ENCODE measurements at places on chromosomes 7 and 10.

DNA sequence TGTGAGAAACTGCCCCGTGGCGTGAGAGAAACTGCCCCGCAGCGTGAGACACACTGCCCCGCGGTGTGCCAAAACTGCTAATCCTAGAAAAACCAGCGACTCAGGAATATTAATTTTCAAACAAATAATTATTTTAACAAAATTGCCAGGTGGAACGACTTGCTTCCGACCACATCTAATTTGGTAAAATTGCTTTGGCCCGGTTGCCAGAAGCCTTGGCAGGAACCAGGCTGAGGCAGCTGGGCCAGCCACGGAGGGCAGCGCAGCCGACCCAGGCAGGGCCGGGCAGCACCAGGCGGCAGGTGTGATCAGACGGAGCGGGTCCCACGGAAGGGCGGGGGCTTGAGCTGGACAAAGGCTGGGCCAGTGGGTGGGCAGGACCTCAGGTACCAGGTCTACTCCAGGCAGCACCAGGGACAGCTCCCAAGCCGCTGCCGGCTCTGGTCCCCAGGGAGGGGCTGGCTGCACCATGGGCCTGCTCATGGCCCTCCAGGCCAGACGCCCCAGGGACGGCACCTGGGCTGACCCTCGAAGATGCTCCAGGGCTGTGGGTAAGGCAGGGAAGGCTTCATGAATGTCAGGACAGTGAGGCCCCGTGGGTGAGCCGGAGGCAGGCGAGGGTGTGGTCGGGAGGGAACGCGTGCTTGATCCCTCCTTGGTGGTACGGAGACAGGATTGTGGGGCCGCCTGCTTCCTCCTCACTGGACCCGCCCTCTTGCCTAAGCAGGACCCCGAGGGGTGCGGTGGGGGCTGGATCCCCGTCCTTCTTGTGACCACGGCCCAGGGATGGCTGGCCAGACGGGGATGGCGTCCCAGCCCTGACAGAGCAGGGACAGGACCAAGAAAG, 7.7 kb upstream of the ADGRA1 start:
- DNase-seq = peak; percentile 28

DNA sequence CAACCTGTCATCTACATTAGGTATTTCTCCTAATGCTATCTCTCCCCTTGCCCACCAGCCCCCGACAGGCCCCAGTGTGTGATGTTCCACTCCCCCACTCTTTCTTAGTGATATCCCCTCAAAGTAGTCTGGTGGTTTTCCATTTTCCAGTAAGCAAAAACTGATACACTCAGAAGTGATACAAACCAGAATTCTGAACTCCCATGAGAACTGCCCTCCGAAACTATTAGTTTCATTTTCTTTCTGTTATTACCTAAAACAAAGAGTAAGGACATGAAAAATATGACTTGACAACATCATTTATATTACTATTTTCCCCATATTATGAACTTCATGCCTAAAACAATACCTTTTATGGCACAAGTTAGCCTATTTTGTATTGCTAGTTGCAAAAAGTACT, 175.0 kb downstream of the OTUD1 start:
- DNase-seq = no peak

GRCh38 chr10:124388823-124389612, 29.7 kb downstream of the OAT start:
- DNase-seq = peak; percentile 90

DNA sequence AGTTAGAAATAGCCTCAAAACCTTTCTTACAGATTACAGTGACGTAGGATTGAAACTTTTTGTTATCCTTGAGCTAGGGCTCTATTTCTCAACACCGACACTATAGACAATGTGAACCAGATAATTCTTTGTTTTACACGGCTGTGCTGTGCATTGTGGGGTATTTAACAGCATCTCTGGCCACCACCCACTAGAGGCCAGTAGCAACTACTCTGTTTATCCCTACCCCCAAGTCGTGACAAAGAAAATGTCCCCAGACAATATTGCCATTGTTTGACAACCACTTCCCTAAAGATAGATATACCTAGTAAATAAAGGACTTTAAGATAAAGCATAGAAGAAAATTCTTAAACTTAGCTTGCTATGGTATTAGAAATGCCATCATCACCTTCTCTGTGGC, 359.6 kb downstream of the ARL4A start:
- DNase-seq = no peak

- no peak for DNase-seq
These were observed 863.6 kb downstream of the NRG3 start for GRCh38 chr10:82738592-82738991.

- peak; percentile 39 for DNase-seq
These were observed 83.7 kb downstream of the DIP2C start for GRCh38 chr10:605632-606325.

DNA sequence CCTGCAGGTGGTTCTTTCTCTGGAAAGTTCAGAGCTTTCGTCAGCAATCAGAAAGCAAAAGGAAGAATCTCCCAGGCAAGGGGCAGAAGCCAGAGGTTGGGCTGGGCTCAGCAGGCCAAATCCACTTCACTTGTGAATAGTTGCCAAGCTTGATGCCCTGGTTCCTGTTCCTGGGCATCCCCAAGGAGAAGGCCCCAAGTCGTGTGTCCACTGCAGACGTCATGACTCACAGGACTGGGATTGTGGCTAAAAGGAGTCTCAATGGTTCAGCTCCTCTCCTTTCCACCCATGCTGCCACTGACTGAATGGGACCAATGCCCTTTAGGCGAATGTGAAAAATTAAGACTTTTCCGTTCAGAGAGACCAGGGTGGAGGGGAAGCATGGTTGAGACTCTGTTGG, 38.6 kb upstream of the TRIM8 start:
- no peak for DNase-seq

- no peak for DNase-seq
These were observed 294.7 kb downstream of the PRKG1 start for GRCh38 chr10:51368943-51369342.

- DNase-seq = peak; percentile 64
These were observed 17.8 kb upstream of the ZKSCAN1 start for GRCh38 chr7:99997545-99998137.

DNA sequence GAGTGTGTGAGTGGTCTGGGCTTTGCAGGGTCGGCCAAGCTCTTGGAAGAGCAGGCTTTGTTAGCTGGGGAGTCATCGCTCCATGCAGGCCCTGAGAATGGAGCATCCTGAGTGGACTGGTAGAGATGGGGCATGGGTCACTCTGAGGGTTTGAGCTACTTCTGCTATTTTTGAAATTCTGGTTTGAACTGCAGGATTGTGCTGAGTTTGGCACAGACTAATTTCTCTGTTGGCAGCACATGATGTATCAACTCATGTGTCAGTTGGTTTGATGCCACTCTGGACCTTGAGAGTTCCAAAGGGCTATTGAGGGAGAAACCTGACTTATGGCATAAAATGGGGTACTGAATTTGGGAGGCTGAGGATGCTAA, 56.3 kb downstream of the LRMDA start:
- no peak for DNase-seq

GRCh38 chr7:1290679-1291356, 58.1 kb downstream of the UNCX start:
- DNase-seq = no peak

DNA sequence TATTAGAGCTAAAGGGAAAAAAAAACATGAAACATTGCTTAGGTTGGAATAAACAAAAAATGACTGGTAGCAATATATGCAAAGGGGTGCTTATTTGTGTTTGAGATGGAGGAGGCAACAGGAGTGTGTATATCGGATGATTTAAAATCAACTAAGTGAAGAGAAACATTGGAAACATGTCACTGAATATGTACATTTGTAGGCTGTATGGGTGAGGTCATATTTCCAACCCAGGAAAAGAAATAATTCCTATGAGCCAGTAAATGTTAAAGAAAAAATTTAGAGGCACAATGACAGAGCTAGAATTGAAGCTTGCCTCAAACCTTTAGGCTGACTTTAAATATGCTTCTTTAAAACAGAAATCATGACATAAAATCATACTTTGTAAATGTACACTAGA, 709.0 kb upstream of the SEMA3D start:
- no peak for DNase-seq

DNA sequence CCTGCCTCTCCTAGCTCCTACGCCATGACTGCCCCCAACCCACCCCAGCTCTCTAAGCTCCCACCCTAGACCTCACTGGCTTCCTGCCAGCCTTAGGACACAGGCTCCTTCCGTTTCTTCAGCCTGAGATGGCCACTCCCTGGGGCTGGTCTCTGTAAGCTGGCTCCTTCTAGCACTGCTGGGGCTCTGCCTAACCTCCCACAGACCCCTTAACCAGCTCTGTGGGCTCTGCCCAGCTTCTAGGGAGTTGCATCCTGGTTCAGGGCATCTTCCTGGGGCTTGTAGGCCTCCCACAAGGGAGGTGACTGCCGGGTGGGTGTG, 478.6 kb upstream of the KLF6 start:
- no peak for DNase-seq

- no peak for DNase-seq
These were observed 59.9 kb downstream of the HIBADH start for GRCh38 chr7:27602766-27603165.

DNA sequence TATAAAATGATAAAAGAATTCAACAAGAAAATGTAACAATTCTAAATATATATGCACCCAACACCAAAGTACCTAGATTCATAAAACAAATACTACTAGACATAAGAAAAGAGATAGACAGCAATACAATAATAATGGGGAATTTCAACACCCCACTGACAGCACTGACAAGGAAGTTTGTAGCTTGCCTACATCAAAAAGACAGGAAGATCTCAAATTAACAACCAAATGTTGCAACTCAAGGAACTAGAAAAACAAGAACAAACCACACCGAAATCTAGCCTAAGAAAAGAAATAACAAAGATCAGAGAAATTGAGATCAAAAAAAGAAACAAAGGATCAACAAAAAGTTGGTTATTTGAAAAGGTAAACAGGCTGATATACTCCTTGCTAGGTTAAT, 36.5 kb upstream of the TNKS2 start:
- no peak for DNase-seq

DNA sequence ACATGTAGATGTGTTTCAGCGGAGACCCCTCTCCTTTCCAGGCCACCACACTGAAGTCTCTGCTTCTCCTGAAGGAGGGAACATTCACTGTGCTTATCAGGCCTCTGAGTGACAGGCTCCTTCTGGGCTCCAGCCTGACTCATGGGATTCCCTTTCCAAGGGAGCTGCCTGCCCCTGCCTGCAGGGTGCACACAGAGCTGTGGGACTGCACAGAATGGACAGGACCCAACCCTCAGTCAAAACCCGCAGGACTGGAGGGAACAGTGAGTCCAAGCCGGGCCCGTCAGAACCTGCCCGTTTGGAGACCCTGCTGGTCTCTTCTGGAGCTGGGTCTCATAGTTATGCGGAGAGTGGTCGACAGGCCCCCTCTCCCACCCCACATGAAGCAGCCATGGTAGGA, 32.6 kb downstream of the PLAC9 start:
- no peak for DNase-seq

- DNase-seq = no peak
These were observed 110.8 kb downstream of the CD36 start for GRCh38 chr7:80749270-80749669.

Data from testis (tissue), 5 donors.